ENCODE measurements at places on chromosomes 1 and 21.

GRCh38 chr1:162389021-162389818, 7.7 kb downstream of the C1orf226 start:
- DNase-seq: no peak

GRCh38 chr1:111140680-111140967, 601 bp downstream of the CEPT1 start:
- peak; percentile 61 for DNase-seq

GRCh38 chr1:5830771-5831599, 161.2 kb downstream of the NPHP4 start:
- no peak for DNase-seq

DNA sequence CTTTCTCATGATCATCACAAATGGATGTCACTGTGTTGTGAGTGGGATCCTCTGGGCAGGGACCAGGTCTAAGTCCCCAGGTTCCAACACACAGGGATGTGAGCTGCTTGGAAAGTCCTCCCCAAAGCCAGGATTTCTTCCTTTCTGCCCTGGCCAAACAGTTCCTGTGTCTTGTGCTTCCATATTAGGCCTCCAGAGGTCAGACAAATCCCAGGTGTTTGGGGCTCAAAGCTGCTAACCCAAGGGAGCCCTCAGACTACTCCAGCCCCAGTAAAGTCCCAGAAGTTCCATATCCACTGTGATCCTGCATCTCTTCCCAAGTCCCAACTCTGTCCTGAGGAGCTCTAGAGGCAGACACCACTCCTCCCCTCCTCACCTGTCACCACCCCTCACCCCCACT, 27.7 kb upstream of the MAGOH start:
- DNase-seq: no peak

DNA sequence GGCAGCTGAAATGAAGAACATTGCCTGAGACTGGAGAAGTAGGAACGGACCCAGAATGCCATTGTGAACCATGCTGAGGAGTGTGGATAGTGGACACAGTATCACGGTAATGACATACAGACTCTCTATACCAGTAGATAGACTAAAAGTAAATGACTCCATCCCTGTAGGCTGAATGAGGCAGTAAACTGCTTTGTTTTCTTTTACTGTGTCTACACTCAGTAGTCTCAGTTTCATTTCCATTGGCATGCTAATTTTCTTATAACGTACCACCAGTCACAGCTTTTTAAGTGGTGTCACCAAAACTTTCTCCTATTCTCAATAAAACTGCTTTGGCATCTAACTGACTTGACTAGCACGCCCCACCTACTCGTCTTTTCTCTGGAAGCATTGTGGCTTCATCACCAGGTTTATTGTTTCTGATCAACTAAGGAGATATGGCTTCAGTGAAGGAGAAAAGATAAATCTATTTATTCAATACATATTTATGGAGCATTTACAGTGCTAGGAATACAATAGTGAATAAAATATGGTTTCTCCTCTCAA, 8.4 kb upstream of the ZNF697 start:
- DNase-seq: no peak

DNA sequence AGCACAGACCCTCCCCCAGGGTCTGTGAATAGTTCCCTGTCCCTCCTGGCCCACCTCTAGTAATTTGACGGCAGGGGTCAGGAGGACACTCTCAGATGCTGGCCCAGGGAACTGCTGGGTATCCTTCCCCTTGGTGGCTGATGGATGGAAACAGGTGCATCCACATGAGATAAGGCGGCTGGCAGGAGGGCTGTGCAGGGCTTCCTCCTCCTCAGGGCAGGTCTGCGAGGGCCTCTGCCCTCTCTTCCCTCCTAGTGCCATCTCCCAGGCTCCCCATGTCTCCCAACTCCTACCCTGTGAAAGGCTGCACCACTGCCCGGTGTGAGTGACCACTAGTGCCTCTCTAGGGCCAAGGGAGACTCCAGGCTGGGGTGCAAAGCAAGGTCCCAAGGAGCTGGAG, 123.9 kb downstream of the GLIS1 start:
- DNase-seq: no peak

GRCh38 chr1:110067893-110068645, 2.4 kb downstream of the ALX3 start:
- DNase-seq: no peak

GRCh38 chr1:186236921-186237320, 138.1 kb downstream of the TPR start:
- peak; percentile 99 for DNase-seq

GRCh38 chr1:37999430-38000232, 5.7 kb downstream of the FHL3 start:
- peak; percentile 89 for DNase-seq

DNA sequence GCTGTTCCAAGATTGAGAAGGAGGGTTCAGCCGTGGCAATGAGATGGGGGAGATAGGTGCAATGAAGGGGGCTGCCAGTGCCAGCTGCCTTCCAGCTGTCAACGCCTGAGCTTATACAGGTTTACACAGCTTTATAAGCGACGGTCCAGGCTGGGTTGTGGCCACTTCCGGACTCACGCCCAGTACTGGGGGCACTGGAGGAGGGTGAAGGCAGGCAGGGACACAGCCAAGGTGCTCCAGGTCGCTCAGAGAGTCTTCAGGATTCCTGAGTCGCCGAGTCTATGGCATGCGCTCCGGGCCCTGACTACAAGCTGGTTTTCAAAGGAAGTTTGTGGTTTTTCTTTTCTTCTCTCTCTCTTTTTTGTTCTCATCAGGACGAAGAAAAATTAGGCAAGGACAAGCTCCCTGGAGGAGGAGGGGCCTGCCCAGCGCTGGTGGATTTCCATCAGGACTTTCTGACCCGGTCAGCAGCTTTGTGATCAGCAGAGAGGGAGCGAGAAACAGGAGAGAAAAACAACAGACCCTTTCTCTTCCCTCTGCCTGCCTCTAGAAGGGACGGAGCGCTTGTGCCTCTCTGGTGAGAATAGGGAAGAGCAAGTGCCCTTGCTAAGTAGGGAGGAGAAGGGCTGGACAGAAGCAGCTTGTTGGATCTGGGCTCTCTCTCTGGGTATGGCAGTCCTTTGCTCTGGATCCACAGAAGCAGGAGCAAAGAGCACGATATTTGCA, at the start of gene MINDY1:
Gene MINDY1 (minus strand): TSS at position 576 of the 726 bp plus-strand sequence. CDS start 4,285 bp downstream, outside the sequence.
- peak; percentile 86 for DNase-seq

DNA sequence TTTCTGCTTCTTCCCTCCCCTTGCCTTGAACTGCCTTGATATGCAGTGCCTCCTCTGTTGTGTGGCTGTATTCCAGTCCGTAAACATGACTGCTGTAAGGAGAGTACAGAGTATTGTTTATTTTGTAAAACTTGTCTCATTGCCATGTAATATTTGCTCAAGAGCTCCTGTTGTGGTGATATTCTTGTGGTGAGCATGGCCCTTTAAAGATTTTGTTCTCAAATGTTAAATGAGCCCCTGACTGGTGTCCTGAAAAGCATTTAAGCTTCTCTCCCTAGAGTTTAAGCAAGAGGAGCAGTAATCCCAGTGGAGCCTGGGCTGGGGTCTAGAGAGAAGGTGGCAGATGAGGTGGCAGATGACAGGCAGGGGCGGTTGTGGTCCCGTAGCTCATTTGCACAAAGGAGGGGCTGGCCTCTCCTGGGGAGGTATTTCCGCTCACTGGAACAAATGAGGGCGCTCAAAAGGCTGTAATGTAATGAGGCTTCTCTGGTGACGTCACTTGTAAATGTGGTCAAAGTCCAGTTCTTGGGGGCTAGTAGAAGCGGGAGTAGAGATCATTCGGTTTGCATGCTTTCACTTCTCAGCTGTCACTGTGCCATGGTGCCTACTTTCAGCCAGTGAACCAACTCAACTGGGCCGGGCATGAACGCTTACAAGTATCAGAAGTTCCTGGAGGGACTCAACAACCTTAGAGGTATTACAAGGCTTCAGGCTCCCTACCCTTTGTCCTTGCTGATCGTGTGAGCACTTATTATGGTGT, 46.0 kb upstream of the MACF1 start:
- DNase-seq: no peak

GRCh38 chr21:31117128-31117916, 79.0 kb upstream of the KRTAP19-8 start:
- peak; percentile 95 for DNase-seq

DNA sequence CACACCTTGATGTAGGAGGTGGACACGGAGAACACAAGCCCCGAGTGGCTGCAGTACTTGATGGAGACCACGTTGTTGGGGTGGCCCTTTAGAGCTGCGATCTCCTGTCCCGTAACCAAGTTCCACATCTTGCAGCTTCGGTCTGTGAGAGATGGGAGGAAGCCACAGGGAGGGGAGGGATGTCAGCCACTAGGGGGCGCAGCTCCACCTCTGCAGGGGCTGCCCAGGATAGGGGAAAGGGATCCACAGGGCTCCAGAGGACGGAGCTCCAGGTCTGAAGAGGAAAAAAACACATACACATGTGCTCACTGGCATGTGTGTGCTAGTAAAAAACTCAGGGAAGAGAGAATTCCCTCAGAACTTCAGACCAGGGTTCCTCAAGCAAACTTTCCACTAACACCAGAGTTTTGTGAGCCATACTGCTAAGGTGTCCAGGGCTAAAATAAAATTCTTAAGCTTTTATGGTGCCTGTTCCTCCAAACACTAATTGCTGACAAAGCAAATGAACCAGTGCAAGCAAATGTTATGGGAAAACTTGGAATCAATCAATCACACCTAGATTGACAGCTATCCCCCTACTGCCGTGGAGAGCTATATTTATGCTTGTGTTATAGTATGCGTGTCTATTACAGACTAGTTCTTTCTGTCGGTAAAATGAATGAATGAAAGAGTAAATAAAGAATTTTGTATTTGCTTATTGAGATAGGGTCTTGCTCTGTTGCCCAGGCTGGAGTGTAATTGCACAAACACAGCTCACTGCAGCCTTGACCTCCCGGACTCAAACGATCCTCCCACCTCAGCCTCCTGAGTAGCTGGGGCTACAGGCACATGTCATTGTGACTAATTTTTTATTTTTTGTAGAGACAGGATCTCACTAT, 43.7 kb downstream of the KIF21B start:
- DNase-seq: peak; percentile 25

- DNase-seq: peak; percentile 24
Observed at GRCh38 chr1:52186449-52186848, 44.6 kb downstream of the ZFYVE9 start.

DNA sequence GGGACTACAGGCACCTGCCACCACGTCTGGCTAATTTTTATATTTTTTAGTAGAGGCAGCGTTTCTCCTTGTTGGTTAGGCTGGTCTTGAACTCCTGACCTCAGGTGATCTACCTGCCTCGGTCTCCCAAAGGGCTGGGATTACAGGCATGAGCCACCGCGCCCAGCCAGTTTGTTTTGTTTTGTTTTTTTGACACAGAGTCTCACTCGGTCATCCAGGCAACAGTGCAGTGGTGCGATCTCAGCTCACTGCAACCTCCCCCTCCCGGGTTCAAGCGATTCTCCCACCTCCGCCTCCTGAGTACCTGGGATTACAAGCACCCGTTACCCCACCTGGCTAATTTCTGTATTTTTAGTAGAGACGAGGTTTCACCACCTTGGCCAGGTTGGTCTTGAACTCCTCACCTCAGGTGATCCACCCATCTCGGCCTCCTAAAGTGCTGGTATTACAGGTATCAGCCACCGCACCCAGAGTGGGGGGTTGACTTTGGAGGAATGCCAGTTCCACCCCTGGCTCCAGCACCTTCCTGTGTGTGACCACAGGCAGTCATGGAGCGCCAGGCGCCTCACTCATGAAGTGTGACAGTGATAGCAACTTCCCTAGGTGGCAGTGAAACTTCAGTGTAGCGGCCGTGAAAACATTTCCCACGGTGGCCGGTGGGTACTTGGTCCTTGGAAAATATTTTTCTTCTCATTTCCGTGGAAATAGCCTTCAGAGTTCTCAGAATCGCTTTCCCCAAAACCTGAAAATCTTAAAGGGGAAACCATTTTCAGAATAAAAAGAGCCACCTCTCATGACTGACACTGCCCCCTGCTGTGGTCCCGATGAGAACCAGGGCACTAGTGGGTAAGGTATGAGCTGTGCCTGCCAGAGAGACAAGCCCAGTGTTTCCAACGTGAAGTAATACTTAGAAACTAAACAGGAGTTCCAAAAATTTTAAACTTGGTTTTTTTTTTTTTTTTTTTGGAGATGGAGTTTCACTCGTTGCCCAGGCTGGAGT, 48.6 kb downstream of the WDR4 start:
- no peak for DNase-seq

- DNase-seq: peak; percentile 72
Observed at GRCh38 chr1:31937300-31938183, 626 bp downstream of the PTP4A2 start.

- no peak for DNase-seq
Observed at GRCh38 chr1:115091572-115091971, 2.3 kb upstream of the TSPAN2 start.

DNA sequence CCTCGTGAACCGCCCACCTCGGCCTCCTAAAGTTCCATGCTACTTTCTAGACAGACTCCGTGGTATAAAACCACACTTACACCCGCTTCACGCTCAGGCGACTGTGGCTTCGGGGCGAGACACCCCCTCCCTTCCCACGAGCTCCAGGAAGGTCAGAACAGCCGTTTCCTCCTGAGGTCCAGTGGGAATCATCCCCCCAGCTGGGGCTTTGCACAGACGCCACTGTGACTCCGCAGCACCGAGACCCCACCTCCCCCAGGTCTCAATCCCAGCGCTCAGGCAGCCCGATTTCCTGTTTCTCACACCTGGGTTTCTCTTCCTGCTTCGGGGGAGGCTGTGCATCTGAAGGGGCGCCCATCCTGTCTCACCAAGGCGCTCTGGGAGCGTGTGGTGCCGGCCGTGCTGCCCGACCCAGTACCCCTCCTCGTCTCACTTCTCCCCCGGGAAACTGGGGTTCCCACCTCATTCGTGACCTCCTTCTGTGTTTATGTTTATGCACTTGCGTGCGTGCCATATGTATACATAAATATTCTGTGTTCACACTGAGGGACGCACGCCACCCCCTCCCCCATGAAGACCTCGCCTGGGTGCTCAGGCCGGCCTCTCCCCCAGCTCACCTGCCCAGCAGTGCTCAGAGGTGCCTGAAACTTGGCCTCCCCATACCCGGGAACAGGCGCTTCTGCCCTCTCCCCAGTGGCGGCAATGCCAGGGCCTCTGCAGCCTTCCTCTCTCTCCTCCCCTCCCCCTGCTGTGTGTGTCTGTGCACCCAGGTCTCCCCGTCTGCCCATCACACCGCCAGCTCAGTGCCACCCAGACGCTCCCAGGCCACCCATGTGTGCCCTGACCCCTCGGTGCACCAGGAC, 14.6 kb downstream of the SLC35E2B start:
- DNase-seq: no peak

- DNase-seq: no peak
Observed at GRCh38 chr1:178457651-178458050, 39.1 kb downstream of the CLEC20A start.

DNA sequence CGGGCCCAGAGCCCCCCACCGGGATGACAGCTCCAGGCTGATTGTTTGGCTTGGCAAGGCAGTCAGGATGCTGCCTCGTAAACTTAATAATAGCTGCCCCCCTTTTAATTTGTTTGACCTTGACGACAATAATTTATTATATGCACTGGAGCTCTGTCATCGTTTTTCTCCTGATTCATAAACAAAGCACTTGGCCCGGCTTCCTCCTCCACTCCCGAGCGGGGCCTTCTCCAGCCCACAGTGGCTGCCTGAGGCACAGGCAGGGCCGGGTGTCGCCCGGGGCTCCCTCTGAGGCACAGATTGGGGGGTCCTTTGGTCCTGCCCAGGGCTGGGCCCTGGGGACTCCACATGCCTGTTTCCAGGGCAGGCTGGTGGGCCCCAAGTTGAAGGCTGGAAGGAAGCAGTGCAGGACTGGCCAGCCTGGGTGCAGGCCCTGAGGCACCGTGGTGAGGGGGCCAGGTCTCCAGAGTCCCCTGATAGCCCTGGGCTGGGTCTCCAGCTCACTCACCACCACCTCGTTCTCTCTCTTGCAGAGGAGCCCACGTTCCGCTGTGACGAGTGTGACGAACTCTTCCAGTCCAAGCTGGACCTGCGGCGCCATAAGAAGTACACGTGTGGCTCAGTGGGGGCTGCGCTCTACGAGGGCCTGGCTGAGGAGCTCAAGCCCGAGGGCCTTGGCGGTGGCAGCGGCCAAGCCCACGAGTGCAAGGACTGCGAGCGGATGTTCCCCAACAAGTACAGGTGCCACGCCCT, 52.0 kb upstream of the ARHGEF16 start:
- DNase-seq: no peak

Measured in fibroblast of skin of back (primary cell).